Activated CD8-positive, alpha-beta T cell treated with anti-CD3 and anti-CD28 coated beads, Interleukin-2, amount 10 ng/mL, durations not matched to agents 7 days and 5 days (primary cell): ENCODE measurements at places on chromosomes 5 and 9.

DNA sequence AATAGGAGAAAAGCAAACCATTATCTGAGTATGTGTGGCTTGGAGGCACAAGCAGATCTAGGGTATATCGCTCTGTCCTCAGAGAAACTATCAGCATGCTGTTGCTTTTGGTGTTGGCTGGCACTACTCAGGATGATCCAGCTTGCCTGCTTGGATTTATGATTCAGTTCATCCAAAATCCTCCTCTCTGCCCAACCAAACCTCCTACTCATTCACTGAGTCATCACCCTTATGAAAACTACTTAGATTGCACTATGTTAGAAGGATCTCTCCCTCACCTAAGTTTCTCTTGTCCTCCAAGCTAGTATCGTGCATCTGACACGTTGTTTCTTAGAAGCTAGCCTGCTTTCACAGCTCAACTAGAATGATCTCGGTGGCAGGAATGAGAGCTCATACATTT, 14.2 kb upstream of the ZBED3 start:
- no peak for DNase-seq

- no peak for DNase-seq
Observed at GRCh38 chr9:21268347-21268657, 28.5 kb upstream of the IFNA14 start.

DNA sequence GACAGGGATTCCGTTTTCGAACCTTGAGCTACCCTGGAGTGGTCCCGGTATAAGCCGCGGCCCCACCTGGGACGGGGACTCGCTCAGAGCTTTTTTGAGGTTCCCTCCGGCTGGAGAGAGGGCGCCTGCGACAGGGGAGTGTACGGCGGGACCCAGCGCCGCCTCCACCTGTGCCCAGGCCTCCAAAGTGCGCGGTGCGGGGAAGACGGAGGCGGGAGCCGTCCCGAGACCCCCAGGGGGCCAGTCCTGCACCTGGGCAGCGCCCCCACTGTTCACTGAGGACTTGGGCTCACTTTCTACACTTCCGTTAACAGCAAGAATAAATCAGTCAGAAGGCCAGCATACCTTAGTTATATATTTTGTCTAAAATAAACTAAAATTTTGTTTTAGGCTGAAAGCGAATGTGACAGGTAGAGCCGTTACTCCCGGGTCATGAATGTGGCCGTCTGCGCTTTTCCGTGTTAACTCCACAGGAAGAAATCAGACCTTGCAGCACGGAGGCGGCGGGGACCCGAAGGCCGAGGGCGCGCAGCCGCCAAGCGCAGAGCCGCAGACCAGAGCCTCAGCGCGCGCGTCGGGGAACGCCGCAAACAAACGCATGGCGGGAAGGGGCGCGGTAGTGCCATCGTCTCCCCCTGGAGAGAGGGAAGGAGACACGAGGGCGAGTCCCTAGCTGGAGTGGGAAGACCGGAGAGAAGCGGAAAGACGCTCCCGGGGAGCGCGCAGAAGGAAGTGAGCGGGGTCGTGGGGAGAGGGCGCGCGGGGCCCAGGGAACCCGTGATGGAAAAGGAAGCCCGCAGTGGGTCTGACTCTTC, 14.1 kb downstream of the TRIM7 start:
- DNase-seq = peak; percentile 64

DNA sequence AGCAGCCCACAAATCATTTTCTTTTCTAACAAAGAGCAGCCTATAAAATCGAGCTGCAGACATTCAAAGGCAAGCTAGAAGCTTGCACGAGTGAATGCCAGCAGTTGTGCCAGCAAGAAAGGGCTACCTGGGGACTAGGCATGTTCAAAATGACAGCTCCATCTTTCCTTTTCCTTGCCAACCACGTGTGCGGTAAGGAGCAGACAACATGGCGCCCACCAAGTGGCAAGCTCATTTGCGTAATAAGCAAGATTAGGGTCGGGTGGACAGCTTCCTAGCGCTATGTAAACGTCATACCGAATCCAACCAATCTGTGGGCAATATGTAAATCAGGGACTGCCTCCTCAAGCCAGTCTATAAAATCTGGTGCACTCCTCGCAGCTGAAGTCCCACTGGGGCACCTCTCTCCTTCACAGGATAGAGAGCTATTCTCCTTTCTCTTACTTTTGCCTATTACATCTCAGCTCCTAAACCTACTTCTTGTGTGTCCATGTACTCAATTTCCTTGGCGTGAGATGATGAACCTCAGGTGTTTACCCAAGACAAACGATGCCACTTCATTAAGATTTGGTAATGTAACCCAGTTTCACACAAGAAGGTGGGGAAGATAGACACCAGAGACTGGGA, 22.5 kb upstream of the SPARC start:
- no peak for DNase-seq

DNA sequence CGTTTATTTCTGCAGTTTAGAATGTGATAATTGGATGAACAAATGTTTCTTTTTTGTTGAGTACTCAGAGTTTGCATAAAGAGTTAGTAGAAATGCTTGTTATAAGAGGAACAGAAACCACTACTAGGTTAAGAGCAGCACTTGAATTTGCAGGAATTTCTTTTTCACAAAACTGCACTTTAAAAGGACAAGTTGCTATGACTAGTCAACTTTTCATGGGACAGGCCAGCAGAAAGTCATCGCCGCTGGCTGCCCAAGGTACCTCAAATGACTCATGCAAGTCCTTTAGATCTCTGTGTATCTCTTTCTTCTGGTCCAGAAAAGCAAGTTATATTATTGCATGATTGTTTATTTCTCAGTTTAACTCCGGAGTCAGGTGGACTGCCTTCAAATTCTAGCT, 97.3 kb upstream of the HMHB1 start:
- DNase-seq = no peak

DNA sequence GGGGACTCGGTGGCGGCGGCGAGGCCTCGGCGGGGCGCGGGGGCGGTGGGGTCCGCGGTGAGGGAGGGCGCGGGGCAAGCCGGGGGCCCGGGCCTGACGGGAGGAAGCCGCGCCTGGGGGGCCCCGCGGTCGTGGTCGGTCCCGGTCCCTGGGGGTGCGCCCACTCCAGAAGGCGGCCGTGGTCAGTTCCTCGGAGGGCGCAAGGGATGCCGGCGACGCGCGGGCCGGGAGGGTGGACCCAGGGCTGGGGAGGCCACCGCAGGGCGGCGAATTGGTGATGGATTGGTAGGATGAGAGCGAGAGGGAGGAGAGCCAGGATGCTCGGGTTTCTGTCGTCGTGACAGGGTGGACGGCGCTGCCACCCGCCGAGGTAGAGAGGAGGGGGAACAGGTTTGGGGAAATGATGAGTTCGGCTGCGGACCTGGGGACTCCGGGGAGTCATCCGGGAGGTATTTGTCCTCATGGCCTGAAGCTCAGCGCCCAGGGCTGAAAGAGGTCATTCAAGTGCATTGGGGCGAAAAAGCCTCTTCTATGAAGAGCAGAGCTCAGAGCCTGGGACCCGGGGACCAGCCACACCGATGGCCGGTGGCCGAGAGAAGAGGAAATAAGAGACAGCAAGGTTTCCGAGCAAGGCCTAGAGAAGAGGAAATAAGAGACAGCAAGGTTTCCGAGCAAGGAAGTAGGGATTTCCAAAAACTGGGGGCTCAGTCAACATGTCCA, 557 bp downstream of the GNG10 start:
- DNase-seq = peak; percentile 46

DNA sequence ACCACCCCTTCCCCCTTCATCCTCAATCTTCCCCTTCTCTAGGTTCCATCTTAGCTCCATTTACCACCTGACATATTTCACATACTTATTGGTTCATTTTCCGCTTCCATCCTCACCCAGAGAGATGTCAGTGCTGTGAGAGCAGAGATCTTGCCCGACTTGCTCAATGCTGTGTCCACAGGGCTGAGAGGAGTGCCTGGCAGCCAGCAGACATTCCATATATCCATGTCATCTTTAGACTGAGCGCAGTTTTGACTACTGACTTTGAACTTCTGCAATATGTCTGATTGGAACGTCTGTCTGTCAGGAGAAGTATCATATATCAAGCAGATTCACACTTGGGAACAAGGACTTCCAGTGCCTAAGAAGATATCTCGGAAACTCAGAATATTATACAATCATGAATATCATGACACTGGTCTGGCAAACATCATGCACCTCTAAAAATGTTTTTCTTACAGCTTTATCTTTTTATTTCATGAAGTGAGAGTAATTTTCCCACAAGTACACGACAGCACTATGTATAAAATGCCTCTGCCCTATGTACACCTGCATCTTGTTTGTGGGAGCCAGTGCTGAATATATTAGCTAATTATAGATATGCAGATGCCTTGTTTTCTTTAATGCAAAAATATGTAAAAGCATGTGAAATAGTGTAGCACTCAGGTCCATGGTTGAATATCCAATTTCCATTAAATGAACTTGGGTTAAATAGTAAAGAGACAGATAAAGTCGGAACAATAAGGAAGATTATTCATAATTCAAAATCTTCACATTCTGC, 454.0 kb upstream of the DAP start:
- no peak for DNase-seq

DNA sequence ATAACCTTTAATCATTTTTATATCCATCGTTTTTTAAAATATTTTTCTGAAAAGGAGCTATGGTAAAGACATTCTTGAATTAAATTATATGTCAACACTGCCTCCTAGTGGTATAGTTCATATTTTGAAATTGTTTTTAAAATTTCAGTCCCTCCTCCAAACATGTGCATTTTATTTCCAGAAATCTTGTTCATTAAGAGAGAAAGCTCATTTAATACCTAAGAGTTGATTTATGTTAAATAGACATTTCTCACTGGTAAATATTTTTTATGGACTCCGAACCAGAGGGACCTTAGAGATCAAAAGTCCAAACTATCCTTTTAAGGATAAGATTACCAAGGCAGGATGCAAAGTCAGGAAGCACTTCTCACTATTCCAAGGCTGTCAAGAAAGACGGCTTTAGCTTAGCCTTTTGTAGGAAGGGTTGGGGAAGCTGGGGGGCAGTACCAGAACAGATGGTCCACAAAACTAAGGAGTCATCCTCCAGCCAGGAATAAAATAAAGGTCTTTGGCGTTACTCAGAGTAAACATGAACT, 21.6 kb downstream of the BHMT start:
- DNase-seq = no peak
